ENCODE measurements at places on chromosomes 5 and 9. TPM values are rescaled to one million over a fixed set of nuclear protein-coding genes. Genes with fewer than 3 reads are reported as not detected.

NFIB gene
- 44.7 TPM for total RNA-seq

GRCh38 chr5:124178050-124178449 lies 568.4 kb downstream of the ZNF608 start:
- H3K4me3 ChIP-seq, result no peak overlapping the region
- no peak for DNase-seq
- H3K36me3 ChIP-seq, result no peaks in the 10 kb centered on the region
- no peaks in the 10 kb centered on the region for H3K27me3 ChIP-seq

DNA sequence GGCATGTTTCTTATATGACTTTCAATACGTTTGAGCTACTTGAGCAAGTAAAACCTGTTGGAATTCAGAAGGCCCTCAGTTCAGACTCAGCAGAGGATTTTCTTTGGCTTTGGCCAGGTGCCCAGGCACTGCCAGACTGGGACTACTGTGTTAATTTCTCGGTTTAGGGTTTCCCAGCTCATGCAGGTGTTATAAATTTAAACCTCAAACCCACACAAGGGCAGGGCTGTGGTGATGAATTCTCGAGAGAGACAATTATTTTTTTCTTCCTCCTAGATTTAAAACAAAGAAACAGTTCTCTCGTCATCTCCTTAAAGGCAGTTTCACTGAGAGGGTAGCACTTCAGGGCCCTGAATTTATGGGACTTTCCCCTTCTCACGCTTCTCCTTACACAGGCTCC lies 406.0 kb upstream of the PIK3R1 start:
- peak; percentile 24 for DNase-seq
- no peaks in the 10 kb centered on the region for H3K4me1 ChIP-seq
- no peaks in the 10 kb centered on the region for H3K36me3 ChIP-seq
- peaks cover 7% of the 10 kb centered on the region for H3K27me3 ChIP-seq

- H3K27ac ChIP-seq, result peak overlapping the region; percentile 53
- H3K4me3 ChIP-seq, result peak overlapping the region; percentile 66
- no peaks in the 10 kb centered on the region for H3K36me3 ChIP-seq
- H3K4me1 ChIP-seq, result no peaks in the 10 kb centered on the region
These were observed 4.2 kb upstream of the PFN3 start for GRCh38 chr5:177404641-177405179.

GRCh38 chr9:99023231-99023630 lies 79.5 kb downstream of the COL15A1 start:
- no peak for DNase-seq
- no peaks in the 10 kb centered on the region for H3K27me3 ChIP-seq
- no peak overlapping the region for H3K27ac ChIP-seq
- H3K4me3 ChIP-seq, result no peak overlapping the region

DNA sequence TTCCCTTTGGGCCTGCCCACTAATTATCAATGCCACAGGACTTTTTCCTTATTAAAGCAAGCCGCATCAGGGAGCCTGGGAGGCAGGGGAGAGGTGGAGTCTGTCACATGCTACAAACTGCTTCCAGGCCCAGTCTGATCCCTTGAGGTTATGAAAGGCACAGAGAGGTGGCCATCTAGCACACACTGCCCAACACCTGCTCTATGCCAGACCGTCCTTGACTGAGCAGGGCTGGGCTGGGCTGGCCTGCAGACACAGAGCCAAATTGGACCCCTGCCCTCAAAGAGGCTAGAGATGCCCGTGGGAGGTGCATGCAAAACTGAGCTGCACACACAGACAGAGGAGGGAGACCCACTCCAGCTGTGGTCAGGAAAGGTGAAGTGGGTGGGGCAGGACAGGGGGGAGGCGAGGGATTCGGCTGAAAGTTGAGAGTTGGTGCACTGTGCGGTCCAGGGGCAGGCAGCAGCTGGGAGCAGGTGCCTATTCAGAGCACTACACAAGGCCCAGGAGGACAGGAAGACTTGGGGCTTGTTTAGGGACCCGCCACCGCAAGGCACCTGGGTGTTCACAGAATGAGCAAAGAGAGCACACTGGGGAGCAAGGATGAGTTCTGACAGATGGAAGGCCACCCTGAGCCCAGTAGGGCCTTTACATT lies 36.4 kb upstream of the TCF7 start:
- no peaks in the 10 kb centered on the region for H3K27me3 ChIP-seq
- H3K27ac ChIP-seq, result no peak overlapping the region
- no peaks in the 10 kb centered on the region for H3K36me3 ChIP-seq
- DNase-seq, result no peak
- no peak overlapping the region for H3K4me3 ChIP-seq

DNA sequence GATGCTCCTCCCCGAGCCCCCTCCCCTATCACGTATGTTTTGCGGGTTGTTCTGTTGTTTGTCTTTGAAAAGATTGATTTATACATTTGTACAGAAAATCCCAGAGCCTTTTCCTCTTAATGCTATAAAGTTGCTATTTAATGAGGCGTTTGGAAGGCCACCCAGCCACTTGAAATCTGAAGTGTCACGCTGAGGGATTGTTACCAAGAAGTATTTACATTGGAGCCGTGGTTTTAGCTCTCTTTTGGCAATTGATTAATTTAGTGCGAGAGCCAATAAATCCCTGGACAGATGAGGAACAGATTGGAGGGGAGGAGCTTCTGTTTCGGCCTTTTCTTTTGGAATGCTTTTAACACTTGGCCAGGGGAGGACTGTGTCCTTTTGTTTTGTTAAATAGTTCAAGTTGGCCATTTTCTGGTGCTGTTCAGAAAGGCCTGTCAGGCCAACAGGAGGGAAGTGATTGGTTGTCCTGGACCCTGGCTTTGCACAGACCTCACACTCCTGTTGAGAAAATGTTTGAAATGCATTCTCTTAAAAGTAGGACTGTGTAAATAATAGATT lies 250.2 kb downstream of the PDZD2 start:
- no peak overlapping the region for H3K4me3 ChIP-seq
- no peak for DNase-seq
- no peak overlapping the region for H3K27ac ChIP-seq
- no peaks in the 10 kb centered on the region for H3K36me3 ChIP-seq

APBA1 gene
- total RNA-seq, result 0.53 TPM

GPR151 gene
- total RNA-seq, result not detected

CIZ1 gene
- total RNA-seq, result 72.6 TPM

GM2A gene
- 2.0 TPM for total RNA-seq

GRCh38 chr9:79759460-79759859 lies 187.7 kb downstream of the TLE4 start:
- H3K4me1 ChIP-seq, result peaks cover 2% of the 10 kb centered on the region
- H3K27me3 ChIP-seq, result no peaks in the 10 kb centered on the region
- DNase-seq, result no peak
- no peak overlapping the region for H3K27ac ChIP-seq
- no peaks in the 10 kb centered on the region for H3K36me3 ChIP-seq

DNA sequence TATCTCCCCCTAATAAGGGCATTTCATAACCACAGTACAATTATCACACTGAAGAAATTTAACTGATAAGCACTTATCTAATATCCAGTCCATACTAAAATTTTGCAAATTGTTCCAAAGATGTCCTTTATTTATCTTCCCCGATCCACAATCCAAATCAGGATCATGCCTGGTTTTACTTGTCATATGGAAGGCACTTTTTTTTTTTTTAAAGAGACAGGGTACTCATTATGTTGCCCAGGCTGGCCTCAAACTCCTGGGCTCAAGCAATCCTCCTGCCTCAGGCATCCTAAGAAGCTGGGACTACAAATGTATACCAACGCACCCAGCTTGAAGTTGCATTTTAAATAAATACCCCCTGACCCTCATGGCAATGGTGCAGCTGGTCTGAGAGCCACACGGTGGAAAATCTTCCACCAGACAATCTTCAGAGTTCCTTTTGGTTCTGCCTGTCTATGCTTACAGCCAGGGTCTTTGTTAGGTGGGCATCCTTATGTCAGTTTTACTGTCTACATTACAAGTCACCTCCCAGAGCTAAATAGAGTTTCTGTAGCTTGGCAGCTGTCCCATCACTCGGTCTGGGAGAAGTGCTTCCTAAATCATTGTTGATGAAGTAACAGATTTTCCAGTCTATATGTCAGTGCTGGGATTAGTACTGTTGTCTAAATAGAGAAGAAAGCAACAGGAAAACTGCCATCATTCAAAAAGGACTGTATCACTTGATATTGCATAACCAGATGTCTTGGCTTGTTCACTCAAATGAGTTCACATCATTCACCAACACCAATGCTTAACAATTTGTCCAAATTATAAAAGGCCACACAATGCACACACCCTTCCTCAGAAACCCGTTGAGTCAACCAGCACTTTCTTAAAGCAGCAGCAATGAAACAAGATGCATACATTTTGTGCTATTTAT lies 26.4 kb downstream of the PTPN3 start:
- DNase-seq, result peak; percentile 16
- H3K27ac ChIP-seq, result no peak overlapping the region
- H3K27me3 ChIP-seq, result no peaks in the 10 kb centered on the region

GRXCR2 gene
- not detected for total RNA-seq

GRCh38 chr5:83337453-83338035 lies 134.0 kb upstream of the VCAN start:
- no peaks in the 10 kb centered on the region for H3K4me1 ChIP-seq
- no peaks in the 10 kb centered on the region for H3K36me3 ChIP-seq
- H3K27me3 ChIP-seq, result no peaks in the 10 kb centered on the region
- no peak for DNase-seq
- no peak overlapping the region for H3K27ac ChIP-seq

- no peaks in the 10 kb centered on the region for H3K27me3 ChIP-seq
- H3K4me1 ChIP-seq, result peaks cover 22% of the 10 kb centered on the region
- H3K27ac ChIP-seq, result no peak overlapping the region
- H3K36me3 ChIP-seq, result no peaks in the 10 kb centered on the region
These were observed 99.9 kb downstream of the ENC1 start for GRCh38 chr5:74540622-74541021.

ENTREP1 gene
- 0.08 TPM for total RNA-seq

- no peaks in the 10 kb centered on the region for H3K36me3 ChIP-seq
- peak; percentile 95 for DNase-seq
- H3K4me1 ChIP-seq, result no peaks in the 10 kb centered on the region
- H3K4me3 ChIP-seq, result peak overlapping the region; percentile 95
These were observed 1.1 kb upstream of the TRIM41 start for GRCh38 chr5:181221792-181222629.

- H3K27me3 ChIP-seq, result no peaks in the 10 kb centered on the region
- H3K4me3 ChIP-seq, result no peak overlapping the region
- H3K27ac ChIP-seq, result no peak overlapping the region
- H3K4me1 ChIP-seq, result no peaks in the 10 kb centered on the region
- DNase-seq, result no peak
- H3K36me3 ChIP-seq, result no peaks in the 10 kb centered on the region
These were observed 30.2 kb downstream of the CAPSL start for GRCh38 chr5:35908228-35908627.

- no peak overlapping the region for H3K4me3 ChIP-seq
- no peaks in the 10 kb centered on the region for H3K4me1 ChIP-seq
These were observed 50.4 kb downstream of the CERT1 start for GRCh38 chr5:75460942-75461610.

- H3K4me1 ChIP-seq, result no peaks in the 10 kb centered on the region
- no peak overlapping the region for H3K4me3 ChIP-seq
- H3K36me3 ChIP-seq, result no peaks in the 10 kb centered on the region
- no peak overlapping the region for H3K27ac ChIP-seq
- no peak for DNase-seq
These were observed 389.0 kb upstream of the BRINP1 start for GRCh38 chr9:119758241-119758640.

LEAP2 gene
- 1.2 TPM for total RNA-seq

GRCh38 chr9:127567730-127568617 lies 44.1 kb upstream of the STXBP1 start:
- peak overlapping the region; percentile 63 for H3K27ac ChIP-seq

CATSPER3 gene
- not detected for total RNA-seq

DNA sequence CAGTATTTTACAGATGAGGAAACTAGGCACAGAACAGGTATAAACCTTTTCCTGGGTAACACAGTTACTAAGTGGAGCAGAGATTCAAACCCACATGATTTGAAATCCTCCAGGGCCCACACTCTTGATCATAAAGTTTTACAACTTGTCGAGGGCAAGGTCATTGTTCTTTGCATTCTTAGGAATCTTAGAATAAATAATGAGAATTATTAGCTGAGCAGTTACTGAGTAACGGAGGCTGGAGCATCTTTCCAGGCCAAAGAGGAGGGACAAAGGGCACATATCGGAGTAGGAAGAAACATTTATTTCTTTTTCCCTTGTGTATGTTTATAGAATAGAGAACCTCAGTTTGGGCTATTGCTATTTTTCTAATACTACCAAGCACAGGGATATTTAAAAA lies 27.1 kb upstream of the F2R start:
- H3K27me3 ChIP-seq, result no peaks in the 10 kb centered on the region
- peak overlapping the region; percentile 93 for H3K27ac ChIP-seq

- peaks cover 32% of the 10 kb centered on the region for H3K4me1 ChIP-seq
- no peak for DNase-seq
- peak overlapping the region; percentile 77 for H3K27ac ChIP-seq
- no peaks in the 10 kb centered on the region for H3K36me3 ChIP-seq
- no peak overlapping the region for H3K4me3 ChIP-seq
These were observed 95.8 kb downstream of the ANKRD18B start for GRCh38 chr9:33619666-33620404.

GRCh38 chr9:124365036-124365435 lies 50.2 kb downstream of the PSMB7 start:
- H3K27ac ChIP-seq, result no peak overlapping the region
- H3K27me3 ChIP-seq, result no peaks in the 10 kb centered on the region
- H3K4me3 ChIP-seq, result no peak overlapping the region
- peaks cover 3% of the 10 kb centered on the region for H3K36me3 ChIP-seq
- H3K4me1 ChIP-seq, result no peaks in the 10 kb centered on the region
- no peak for DNase-seq

All from SJCRH30 (cell line).